DMS53 (cell line): ENCODE measurements at places on chromosomes 13 and 19.
A peak's percentile ranks its signal among the peaks of the same experiment; 100 is the strongest.

DNA sequence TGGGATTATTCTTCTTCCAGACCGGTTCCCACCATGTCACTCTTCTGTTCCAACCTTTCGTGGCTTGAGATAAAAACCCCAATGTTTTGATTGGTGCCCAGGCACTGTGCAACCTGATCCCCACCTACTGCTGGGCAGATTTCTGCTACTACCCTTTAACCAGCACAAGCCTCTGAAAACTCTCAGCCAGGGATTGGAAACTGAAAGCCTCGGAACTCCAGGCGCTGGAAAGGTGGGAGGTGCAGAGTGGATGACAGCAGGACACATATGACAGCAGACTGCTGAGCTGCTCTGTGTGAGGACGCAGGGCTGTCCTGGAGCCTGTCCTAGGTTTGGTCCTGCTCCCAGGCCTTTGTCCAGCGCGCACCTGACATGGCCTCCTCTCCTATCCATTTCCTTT lies 68.5 kb upstream of the GTF3A start:
- DNase-seq: no peak

- DNase-seq: peak; percentile 43
Observed at GRCh38 chr13:109093998-109094397, 464.6 kb downstream of the MYO16 start.

DNA sequence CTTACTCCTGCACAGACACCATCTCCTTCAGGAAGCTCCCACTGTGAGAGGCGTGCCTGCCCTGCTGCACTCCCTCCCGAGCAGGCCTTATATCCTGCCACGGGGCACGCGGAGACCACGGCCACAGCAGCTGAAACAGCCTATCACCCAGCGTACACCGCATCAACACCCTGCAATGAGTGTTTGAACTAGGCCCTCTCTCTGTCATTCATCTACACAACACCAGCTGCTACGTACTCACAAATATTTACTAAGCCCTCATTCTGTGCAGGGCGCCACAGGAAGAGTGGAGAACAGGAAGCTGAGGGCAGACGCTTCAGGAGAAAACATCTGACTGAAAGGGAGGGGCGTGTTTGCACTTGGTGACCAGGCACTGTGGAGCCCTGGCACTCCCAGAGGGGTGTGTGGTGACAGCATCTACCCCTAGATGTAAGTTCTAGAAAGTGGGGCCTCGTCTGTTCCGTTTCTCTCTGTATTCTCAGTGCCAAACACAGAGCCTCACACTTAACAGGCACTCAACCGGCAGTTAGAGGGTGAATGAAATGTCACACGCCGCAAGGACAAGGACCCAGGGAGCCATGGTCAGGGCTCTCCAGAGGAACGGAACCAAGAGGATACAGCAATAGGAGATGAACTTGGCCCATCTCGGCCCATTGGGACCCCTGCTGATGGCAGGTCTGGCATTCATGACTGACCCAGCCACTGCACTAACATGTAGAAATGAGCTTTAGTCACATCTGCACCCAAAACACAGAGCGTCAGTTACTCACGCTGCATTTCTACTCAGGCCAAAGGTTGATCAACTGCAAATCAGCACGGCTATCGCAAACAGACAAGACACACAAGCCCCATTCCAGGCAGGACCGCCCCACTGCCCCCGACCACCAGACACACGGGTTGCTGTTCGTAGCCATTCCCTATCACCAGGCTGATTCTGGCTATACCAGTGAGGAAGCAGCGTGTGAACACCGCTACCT lies 15.7 kb downstream of the RANBP3 start:
- peak; percentile 98 for DNase-seq

DNA sequence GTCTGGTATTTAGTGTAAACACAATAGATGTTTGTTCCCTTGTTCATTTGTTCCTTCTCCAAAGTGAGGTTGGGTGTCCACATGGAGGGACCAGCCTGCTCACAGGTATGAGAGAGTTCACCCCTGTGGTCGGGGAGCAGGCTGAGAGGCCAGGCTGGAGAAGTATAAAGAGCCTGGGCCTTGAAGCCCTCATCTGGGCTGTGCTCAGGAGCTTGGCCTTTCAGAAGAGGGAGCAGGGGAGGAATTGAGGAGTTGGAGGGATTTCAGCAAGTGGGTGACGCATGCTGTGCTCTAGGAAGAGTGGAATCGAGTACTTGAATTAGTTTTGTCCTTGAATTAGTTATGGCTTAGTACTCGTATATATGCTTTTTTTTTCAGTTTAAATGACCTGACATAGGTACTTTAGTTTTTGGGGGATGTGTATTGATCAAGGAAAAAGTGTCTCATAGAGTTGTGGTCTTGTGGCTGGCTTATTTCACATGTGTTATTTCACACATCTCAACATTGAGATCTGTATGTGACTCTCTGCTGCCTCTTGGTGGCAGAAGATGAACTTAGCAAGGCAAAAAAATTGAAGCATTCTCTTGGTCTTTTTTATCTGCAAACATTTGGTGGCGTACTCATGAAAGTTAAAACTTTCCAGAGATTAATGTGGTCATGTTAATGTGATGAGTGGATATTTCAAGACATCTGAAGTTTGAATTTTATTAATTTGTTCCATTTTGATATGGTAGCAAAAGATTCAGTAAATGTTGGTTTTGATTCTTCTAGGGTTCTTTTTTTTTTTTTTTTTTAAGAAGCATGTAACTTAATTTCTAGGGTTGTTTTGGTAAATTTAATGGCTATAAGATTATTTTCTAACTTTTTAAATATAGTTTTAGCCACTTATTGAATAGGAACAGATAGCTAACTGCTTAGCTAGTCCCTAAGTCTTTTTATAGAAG lies 54.3 kb downstream of the SLAIN1 start:
- peak; percentile 56 for DNase-seq

GRCh38 chr19:11338121-11338520 lies 1.3 kb downstream of the RAB3D start:
- DNase-seq: no peak

GRCh38 chr13:33863188-33863789 lies 45.3 kb downstream of the RFC3 start:
- no peak for DNase-seq

GRCh38 chr19:54928299-54928698 lies 19.0 kb downstream of the NLRP7 start:
- DNase-seq: peak; percentile 50

DNA sequence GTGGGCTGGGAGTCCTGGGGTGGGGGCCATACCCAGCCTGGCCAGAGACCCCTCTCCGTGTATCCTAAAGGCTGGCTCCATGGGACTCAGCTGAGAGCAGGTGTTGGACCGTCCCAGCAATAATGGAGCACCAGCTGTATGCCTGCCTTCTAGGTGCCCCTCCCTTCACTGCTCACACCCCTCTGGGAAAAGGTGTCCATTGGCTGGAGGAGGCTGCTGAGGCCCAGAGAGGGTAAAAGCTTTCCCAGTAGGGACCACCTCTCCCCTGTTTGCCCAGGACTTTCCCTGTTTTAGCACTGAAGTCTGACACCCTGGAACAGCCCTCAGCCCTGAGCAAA lies 3.3 kb upstream of the RAX2 start:
- DNase-seq: no peak

- DNase-seq: peak; percentile 58
Observed at GRCh38 chr13:96958286-96958891, 35.9 kb downstream of the OXGR1 start.

GRCh38 chr13:44422755-44423643 lies 49.4 kb downstream of the SERP2 start:
- DNase-seq: peak; percentile 78

DNA sequence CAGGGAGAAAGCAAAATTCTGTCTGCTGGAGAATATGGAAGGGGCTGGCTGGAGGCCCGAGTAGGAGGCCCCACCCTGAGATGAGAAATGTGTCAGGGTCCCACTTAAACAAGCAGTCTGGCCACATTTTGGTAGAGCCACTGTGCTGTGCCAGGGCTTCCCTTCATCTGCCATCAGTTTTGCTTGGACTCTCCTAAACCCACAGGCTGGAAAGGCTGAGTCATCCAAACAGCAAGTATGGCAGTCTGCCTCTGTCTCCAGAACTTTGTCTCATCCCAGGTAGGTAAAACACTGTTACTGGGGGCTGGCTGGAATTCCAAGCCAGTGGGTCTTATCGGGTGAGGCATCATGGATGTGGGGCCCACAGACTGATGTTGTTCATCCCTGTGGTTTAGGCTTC lies 1390.6 kb downstream of the UQCRFS1 start:
- peak; percentile 9 for DNase-seq

DNA sequence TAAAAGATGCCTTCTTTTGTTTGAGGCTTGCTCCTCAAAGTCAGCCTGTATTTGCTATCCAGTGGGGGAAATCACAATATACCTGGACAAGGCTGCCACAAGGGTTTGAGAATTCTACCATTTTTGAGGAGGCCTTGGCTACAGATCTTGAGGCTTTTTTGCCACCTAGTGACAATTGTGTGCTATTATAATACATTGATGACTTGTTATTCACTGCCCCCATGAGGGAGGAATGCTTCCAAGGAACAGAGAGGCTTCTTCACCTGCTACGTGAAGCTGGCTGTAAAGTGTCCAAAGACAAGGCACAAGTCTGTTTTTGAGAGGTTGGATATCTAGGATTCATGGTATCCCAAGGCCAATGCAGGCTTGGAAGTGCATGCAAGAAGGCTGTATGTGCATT lies 72.5 kb downstream of the ZNF708 start:
- DNase-seq: peak; percentile 37

- DNase-seq: no peak
Observed at GRCh38 chr13:97318532-97318931, 96.4 kb downstream of the MBNL2 start.

DNA sequence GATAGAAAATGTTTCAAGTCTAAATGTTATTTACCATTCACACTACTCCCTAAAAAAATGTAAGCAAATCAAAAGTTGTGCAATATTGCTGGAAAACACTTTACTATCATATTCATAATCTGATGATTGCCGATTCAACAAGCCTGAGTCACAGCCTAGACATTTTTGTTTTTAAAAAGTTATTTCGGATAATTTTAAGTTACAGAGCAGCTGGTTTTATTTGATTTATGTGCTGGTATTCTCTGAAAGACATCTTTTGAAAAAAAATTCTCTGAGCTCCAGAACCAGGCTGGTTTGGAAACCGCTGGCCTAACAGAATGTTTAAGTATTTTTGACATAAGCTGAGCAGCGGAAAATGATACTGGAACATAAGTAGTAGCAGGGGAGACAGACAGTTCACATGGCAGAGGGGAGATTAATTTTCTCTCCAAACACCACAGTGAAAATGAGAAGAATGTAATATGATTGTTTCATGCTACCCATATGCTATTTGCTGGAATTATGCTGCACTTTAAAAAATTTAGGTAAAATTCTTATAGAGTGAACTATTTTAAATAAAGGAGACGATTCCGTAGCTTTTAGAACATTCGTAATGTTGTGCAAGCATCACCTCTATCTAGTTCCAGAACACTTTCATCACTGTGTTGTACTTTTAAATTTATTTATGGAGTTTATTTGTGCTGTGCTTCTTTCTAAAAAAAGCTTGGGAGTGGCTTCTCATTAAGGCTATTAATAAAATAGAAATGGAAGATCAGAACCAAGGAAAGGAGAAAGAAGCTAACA lies 36.1 kb downstream of the TBC1D4 start:
- no peak for DNase-seq

DNA sequence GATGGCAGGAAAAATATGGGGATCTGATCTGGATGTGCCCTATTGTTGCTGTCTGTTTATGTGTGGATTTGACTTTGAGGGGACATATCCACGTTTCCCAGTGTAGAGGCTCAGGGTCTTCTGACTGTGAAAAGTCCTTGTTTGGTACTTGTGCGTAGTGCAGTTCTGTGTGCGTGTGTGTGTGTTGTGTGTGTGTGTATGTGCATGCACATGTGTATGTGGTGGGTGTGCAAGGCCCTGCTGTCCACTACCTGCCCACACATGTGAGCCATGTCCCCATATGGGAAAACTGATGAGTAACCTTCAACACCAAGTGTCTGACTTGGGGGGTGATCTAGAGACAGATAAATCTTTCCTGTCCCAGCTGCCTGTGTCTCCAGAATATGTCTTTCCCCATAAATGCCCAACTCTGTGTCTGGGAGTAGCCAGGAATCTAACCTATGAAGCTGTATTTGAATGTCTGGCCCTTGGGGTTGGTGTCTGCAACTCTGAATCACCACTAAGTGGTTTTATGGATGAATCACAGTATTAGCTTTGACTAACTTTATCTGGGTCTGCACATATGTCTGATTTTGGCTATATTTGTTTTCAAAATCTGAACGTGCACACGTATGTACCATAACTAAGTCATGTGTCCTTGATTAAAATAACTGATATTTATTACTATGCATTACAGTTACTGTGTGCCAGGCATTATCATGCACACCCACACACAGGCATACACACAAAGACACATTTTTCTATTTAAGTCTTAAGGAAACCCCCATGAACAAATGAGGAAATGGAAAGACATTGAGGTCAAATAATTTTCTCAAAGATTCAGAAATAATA lies 17.4 kb downstream of the KLK2 start:
- DNase-seq: no peak

- DNase-seq: no peak
Observed at GRCh38 chr13:113883921-113884804, 20.3 kb upstream of the GAS6 start.

- DNase-seq: no peak
Observed at GRCh38 chr13:97935071-97935470, 18.4 kb upstream of the IPO5 start.

- no peak for DNase-seq
Observed at GRCh38 chr13:36712290-36712689, 38.5 kb downstream of the SERTM1 start.

DNA sequence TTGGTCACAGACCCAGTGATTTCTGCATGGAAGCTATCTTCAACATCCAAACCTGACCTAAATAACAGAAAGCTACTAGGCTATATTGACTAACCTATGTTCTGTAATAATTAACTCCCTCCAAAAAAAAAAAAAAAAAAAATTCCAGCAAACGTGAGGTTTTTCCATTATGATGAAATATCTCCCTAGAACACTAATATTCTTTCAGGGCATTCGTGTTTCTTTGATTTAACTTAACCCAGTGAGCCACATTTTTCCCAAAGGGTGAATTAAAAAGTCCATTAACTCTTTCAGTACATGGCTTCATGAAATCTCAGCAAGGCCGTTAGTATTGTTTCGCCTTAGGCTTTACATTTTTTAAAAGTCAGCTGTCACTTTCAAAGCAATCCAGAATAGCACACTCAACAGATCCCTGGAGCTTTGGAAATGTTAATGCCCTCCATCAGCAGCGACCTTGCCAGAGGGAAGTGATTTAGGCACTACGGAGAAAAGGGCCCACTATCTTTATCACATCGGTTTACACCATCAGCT lies 175.8 kb downstream of the DCT start:
- DNase-seq: no peak

- DNase-seq: no peak
Observed at GRCh38 chr13:41645331-41645730, 188.0 kb downstream of the RGCC start.

- DNase-seq: no peak
Observed at GRCh38 chr13:35768073-35768472, 291.6 kb upstream of the MAB21L1 start.

GRCh38 chr19:6590258-6590826 lies 608 bp downstream of the CD70 start:
- no peak for DNase-seq
